Sigmoid colon (tissue), 7 donors: ENCODE measurements at places on chromosomes 3 and 15.

- H3K4me1 ChIP-seq = no peaks in the 10 kb centered on the region
- no peak overlapping the region for H3K27ac ChIP-seq
- no peaks in the 10 kb centered on the region for H3K36me3 ChIP-seq
- H3K4me3 ChIP-seq = no peak overlapping the region
- no peaks in the 10 kb centered on the region for H3K27me3 ChIP-seq
- DNase-seq = no peak
Observed at GRCh38 chr3:120846073-120846472, 61.9 kb upstream of the STXBP5L start.

GRCh38 chr3:178440043-178440442 lies 96.2 kb upstream of the KCNMB2 start:
- no peaks in the 10 kb centered on the region for H3K27me3 ChIP-seq
- H3K27ac ChIP-seq = no peak overlapping the region
- no peak overlapping the region for H3K4me3 ChIP-seq
- no peaks in the 10 kb centered on the region for H3K4me1 ChIP-seq
- no peak for DNase-seq

GRCh38 chr3:77682162-77682561 lies 642.3 kb downstream of the ROBO2 start:
- no peaks in the 10 kb centered on the region for H3K27me3 ChIP-seq
- H3K4me3 ChIP-seq = no peak overlapping the region
- DNase-seq = no peak
- no peak overlapping the region for H3K27ac ChIP-seq
- no peaks in the 10 kb centered on the region for H3K4me1 ChIP-seq
- no peaks in the 10 kb centered on the region for H3K36me3 ChIP-seq

DNA sequence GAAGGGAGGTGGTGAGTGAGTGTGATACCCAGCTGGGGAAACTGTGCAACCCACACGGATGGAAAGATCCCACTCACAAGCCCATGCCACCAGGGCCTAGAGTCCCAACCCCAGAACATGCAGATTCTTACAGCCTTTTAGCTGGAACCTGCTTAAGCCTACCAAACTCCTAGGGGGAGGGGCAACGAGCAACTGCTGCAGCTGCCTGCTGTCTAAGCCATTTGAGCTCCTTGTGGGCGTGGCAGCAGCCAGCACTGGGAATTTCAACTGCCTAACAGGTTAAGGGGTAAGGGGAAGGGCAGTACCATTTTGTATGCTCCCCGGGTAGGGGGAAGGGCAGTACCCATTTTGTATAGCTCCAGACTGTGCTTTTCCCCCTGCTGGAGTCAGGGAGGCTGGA lies 673.2 kb upstream of the BCHE start:
- H3K27ac ChIP-seq = no peak overlapping the region
- H3K4me1 ChIP-seq = no peaks in the 10 kb centered on the region
- no peaks in the 10 kb centered on the region for H3K36me3 ChIP-seq
- no peak overlapping the region for H3K4me3 ChIP-seq
- DNase-seq = no peak

GRCh38 chr3:60199306-60199705 lies 1051.9 kb downstream of the FHIT start:
- no peak for DNase-seq
- no peak overlapping the region for H3K27ac ChIP-seq
- no peaks in the 10 kb centered on the region for H3K36me3 ChIP-seq
- no peak overlapping the region for H3K4me3 ChIP-seq

- no peaks in the 10 kb centered on the region for H3K4me1 ChIP-seq
- H3K27ac ChIP-seq = no peak overlapping the region
- H3K36me3 ChIP-seq = no peaks in the 10 kb centered on the region
- H3K27me3 ChIP-seq = no peaks in the 10 kb centered on the region
- no peak overlapping the region for H3K4me3 ChIP-seq
- DNase-seq = no peak
Observed at GRCh38 chr3:7038394-7038793, 177.5 kb downstream of the GRM7 start.
